ENCODE measurements at places on chromosomes 5 and 9.

DNA sequence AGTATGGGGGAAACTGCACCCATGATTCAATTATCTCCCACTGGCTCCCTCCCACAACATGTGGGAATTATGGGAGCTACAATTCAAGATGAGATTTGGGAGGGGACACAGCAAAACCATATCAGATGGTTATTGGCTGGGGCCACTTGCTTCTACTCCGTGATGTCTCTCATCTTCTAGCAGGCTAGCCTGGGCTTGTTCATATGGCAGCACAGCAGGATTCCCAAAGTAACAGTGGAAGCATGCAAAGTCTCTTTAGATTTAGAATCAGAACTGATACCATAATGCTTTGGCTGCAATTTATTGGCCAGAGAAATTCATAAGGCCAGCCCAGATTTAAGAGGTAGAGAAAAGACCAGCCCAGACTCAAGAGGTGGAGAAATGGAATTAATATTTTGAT, 126.2 kb downstream of the PTTG1 start:
- DNase-seq: no peak

DNA sequence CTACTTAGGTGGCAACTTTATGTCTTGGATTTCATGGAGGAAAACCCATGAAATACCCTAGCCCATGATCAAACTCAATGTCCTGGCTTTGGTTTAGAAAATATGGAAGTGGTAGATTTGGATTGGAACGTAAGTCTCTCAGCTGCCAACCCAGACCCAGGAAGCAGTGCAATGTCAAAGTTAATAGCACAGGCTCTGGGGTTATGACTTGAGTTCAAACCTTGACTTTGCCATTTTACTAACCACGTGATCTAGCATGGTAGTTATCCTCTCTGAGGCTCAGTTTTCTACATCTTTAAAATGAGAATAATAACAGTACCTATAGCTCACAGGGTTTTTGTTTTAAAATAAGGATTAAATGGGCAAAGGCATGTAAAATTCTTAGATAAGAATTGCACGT, 13.8 kb downstream of the FYB1 start:
- DNase-seq: no peak

DNA sequence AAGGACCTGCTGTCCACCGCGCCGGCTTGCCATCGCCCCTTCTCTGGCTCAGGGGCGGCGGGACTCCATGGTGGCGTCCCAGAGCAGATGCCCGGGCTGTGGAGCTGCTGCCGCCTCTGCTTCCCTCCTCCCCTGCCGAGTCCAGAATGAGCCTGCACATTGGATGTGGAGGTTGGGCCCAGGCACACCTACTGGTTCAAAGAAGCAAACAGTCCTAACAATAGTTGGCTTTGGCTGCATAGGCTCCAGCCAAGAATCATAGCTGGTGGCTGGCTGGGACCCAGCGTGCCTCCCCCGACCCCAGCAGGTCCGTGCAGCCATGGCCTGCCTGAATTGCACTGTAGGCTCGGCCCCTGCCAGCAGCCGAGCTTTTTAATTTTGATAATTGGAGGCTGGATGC, 25.8 kb downstream of the ADAMTSL2 start:
- DNase-seq: no peak

DNA sequence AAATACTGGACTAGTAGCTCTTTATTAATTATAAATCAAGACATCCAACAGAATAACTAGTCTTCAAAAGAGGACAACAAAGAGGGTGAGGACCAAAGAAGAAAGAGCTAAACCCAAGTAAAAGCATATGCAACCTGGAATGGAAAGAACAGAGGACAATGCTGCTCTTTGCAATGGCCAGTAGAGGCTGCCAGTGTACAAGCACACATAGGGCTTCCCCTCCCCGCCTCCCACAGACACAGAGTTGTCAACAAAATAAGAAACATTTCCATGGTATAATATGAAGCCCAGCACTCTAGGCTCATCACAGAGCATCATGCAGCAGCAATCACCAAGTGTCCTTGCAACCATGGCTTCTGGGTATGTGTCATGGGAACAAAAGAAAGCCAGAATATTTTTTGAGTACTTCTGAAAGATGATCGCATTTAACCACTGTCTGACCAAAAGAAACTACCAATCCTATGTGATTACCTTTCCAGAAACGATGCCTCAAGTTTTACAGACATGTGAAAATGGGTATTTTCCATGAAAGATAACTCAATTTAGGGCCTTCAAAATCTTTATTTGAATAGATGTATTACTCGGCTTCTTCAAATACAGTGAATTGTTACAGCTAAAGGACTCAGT, 58.1 kb downstream of the RFX3 start:
- peak; percentile 25 for DNase-seq

- DNase-seq: no peak
These were observed 149.7 kb downstream of the CAAP1 start for GRCh38 chr9:26742828-26743476.

DNA sequence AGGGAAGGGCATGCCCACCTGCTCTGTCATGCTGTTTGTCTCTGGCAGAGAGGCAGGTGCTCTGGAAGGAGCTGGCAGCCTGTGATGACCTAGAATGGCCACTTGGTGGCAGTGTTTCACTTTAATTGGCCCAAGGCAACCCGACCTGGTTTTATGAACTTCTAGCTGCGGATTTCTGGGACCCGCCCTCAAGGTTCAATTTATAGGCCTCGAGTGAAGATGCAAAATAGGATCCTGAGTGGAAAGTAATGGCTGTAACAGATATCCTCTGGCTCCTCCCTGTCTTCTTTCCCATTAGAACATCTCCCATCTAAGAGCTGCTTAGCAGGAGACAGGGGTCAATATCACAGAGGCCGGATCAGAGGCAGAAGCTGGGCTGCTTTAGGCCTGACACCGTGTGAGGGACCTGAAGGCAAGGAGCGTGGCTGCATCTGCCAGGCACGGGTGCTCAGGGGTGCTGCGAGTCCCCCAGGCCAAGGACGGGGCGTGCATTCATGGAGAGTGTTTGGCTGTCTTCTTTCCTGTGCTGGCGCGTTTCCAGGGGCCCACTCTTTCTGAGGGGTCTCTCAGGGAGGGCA, 56.7 kb upstream of the SLC28A3 start:
- peak; percentile 39 for DNase-seq

DNA sequence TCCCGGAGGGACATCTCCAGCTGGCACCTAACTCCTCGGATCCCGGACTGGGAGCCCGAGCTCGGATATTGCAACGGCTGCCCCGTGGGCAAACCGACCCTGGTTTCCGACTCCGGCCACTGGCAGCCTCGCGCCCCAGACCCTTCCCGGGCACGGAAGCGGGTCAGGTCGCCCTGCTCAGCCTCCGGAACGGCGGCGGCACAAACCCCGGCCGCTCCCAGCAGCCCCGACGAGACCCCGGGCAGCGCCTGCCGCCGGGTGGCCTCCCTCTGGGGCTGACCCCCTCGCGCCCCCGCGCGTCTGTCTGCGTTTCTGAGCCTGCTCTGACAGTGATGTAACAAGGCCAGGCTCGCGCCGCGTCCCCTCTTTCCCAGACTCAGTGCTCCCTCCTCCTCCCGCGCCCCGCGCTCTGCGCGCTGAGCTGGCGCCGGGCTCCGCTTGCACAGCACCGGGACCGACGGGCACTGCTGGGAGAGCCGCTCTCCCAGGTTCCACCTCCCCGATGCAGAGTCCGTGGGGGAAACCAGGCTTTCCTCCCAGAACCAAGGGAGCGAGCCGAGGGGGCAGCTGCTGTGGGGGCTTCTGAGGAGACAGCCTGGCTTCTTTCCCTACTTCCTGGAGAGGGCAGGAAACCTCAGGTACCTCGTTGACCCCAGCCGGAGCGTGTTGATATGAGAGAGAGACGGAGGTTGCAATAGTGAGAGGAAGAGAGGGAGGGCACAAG, at the start of gene TMEM215:
TSS of gene TMEM215 (plus strand) at position 373 of the 724 bp plus-strand sequence. CDS start 644 bp downstream, outside the sequence.
- DNase-seq: no peak

GRCh38 chr9:125172031-125172755, 17.4 kb downstream of the PPP6C start:
- no peak for DNase-seq

GRCh38 chr9:129580211-129580915, 40.5 kb downstream of the C9orf50 start:
- DNase-seq: peak; percentile 15

DNA sequence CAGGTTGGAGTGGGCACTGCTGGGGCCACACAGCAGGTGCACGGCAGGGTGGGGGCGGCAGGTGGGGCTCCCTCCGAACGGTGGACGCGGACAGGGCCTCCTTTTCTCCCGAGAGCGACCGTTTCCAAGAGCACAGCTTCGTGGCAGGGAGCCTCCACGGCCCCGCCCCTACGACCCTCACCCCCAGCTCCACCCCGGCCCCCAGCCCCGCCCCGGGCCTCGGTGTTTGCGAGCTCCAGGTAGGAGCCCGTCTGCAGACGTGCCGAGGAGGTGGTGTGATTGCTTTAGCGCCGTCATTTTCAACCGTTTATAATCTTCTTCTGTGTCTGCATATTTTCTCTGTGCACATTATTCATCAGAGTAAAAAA, 8.8 kb downstream of the GRIN1 start:
- no peak for DNase-seq

DNA sequence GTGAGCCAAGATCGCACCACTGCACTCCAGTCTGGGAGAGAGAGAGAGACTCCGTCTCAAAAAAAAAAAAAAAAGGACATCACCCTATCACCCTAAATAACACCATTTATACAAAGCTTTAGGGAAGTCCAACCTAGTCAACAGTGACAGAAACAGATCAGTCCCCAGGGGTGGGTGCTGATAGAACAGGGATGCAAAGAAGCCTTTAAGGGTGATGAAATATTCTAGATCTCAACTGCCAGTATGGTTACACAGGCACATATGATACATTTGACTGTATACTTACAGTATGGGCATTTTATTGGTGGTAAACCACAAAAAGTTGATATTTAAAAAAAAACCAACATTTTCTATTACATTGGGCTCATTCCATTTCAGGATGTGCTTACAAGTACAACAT, 4.8 kb downstream of the RETREG1 start:
- no peak for DNase-seq

GRCh38 chr9:33921967-33922895, 105.3 kb downstream of the UBE2R2 start:
- DNase-seq: no peak

- no peak for DNase-seq
These were observed 23.0 kb upstream of the B4GALT1 start for GRCh38 chr9:33190021-33190705.

GRCh38 chr5:27015758-27016157, 22.6 kb downstream of the CDH9 start:
- no peak for DNase-seq

- DNase-seq: no peak
These were observed 418.0 kb downstream of the CETN3 start for GRCh38 chr5:89991592-89991991.

DNA sequence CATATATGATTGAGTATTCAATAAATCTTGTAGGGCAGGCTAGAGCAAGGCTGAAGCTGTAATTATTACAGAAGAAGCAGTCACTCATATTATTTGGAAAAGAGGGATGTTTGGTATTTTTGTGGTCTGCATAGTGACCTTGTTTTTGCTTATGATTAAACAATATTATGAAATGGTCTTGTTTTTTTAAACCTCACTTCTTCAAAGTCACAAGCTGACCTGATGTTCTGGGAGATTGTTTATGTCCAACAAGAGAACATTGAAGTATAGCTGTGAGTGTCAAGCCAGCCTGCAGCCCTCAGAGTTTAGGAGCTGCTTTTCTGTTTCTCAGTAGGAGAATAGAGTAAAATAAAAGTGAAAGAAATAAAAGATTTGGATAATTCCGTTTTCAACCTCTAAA, 342.2 kb downstream of the LRRC70 start:
- no peak for DNase-seq

GRCh38 chr5:111782216-111782615, 25.2 kb upstream of the NREP start:
- no peak for DNase-seq

DNA sequence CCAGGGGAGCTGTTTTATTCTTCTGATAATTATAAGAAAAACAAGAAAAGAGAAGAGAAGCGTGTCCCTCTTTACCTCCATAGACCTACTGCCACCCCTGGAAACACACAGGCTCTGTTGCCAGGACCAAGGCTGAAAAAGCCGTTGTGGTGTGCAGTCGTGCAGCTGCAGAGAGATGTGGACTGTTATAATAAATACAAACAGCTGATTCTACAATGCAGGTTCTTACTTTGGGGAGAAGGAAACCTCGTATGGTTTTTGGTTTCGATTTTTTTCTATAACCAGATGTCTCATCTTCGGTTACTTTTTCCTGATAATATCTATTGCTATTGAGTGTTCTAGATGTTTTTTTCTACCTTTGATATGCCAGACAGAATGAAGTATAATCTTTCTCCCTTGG, 28.1 kb downstream of the FYB1 start:
- DNase-seq: no peak

DNA sequence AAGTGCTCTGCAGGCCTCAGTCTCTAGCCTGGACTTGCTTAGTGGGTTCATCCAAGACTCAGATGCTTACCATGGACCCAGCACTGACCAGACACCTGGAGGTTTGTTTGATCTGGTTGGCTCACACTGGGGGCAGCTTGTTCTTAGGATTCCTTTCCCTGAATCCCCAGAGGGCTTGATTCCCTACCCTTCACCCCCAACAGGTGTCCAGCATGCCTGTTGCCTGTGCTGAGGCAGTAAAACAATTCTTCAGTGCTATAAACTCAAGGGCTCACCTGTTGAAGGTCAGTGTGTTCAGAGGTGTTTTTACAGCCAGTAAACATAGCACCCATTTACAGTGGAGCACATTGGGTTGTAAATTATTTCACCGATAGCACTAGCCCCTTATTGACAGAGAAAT, 123.8 kb upstream of the KLF4 start:
- DNase-seq: no peak

GRCh38 chr5:138631096-138631928, 56.1 kb upstream of the HSPA9 start:
- no peak for DNase-seq

GRCh38 chr5:62662521-62662920, 83.9 kb downstream of the LRRC70 start:
- DNase-seq: no peak

DNA sequence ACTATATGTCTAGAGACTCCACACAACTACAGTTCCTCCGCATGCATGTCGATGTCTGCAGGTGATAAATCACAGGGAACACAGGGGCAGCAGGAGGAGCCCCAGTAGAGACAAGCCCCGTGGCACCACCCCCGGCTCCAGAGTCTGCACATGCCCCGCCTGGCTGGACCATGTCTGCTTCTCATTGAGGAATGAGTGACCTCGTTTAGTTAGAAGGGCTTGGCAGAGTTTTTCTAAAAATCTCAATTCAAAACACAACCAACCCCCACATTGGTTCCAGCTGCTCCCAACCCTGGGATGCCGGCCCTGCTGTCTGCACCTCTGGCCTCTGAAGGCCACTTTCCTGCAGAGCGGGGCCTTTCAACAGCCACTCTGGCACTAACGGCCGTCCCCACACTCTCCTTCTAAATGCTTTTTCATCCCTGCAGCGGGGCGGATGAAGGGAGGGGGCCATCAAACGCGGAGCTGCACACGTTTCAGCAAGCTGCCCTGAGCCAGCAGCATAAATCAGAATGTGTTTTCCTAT, 106.3 kb downstream of the ROR2 start:
- no peak for DNase-seq
